SHP77 treated with DMSO at 0.1 percent for 48 hours (cell line): ENCODE measurements at places on chromosomes 7 and 10.

DNA sequence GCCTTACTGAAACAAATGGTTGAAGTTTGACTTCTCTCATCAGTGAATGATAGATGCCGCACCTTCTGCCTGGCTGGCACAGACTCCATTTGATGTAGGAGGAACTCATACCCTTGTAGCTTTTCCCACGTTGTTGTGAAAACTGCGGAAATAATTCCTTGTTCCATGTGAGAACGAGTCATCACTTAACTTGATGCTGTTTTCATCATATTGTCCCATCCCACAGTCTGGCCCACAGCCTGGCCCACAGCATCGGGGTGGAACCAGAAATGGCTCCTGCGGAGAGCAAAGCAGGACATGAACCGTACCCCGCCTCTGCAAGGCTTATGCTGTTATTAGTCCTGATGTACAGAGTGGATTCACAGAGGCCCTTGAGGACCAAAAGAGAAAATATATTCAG is 587.0 kb downstream of the SDK1 start:
- no peak for DNase-seq

DNA sequence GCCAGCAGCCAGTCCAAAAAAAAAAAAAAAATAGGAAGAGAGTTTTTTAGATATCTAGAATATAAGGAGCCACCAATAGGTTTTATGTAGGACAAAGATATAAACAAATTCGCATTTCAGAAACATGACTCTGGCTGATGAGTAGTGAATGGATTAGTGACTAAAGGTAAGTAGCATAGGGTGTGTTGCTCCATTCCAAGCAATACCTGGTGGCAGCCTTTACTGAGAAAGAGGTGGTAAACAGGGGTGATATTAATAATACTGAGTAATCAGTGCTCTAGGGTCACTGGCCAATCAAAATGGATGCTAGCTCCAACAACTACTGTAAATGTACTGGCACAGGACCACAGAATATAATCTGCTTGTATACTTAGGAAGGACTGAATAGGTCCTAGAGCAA is 45.5 kb upstream of the RAB11FIP2 start:
- no peak for DNase-seq

DNA sequence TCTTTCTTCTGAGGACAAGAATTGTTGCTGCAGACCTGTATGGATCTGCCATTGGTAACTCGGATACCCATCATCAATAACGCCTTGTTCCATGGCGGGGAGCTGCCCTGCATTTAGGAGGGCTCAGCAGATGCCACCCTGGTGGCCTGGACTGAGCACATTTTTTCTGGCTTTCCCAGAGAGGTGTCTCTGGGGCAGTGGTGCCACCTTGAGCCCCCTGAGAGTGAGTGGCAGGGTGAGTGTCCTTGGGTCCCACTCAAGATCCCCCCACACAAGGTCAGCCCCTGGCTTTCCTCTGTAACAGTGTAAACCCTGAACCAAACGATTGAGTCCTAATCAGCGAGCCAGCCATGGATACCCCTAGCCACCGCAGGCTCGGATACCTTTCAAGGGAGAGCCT is 258.6 kb downstream of the GLRX3 start:
- DNase-seq: no peak

GRCh38 chr10:43653746-43654145 is 5.1 kb upstream of the ZNF32 start:
- DNase-seq: no peak

DNA sequence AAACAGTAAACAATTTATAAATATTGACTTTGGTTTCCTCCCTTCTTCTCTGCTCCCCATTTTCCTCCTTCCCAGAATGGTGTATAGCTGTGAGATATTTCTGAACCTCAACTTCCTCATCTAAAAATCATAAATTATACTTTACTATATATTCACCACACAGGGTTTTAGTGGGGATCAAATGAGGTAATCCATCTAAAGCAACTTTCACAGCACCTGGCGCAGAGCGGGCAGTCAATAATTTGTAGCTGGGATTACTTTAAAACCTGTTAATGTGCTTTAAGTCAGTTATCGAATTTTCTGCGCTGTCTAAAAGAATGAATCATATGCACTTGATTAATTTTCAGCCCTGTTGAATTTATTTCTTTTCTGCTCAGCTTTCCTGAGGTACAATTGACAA is 172.7 kb downstream of the PTEN start:
- no peak for DNase-seq

DNA sequence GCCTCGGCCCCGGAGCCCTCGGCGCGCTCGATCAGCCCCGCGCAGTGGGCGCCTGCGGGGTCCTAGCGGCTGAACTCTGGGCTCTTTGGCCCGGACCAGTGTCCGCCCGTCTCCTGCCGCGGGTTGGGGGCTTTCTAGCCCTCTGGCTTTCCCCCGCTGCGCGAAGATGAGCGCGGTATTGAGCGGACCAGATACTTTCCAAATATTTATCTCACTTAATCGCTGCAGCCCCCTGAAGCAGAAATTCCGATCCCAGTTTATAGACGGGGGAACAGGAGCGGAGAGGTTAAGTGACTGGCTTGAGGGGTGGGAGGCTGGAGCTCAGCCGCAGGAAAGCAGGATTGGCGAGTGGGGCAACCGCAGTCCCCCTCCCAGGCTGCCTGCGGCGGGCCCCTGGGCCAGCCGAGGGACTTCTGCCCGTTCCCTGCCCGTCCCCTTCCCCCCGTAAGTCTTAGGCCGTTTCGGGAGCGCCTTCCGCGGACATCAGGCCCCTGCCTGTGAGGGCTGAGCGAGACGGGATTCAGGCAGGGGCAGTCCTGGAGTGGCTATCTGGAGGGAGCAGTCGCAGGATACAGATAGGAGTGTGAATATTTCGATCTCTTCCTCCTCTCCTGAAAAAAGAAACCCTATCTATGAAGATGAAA is 565 bp downstream of the STRIP2 start:
- DNase-seq: no peak
